Activated CD4-positive, CD25-positive, alpha-beta regulatory T cell (primary cell): ENCODE measurements at places on chromosomes 3 and 15.
A peak's percentile ranks its signal among the peaks of the same experiment; 100 is the strongest.

- no peak for DNase-seq
Observed at GRCh38 chr15:39756806-39757522, 25.7 kb downstream of the FSIP1 start.

GRCh38 chr15:64464276-64465005 lies 4.1 kb downstream of the ZNF609 start:
- DNase-seq, result no peak

DNA sequence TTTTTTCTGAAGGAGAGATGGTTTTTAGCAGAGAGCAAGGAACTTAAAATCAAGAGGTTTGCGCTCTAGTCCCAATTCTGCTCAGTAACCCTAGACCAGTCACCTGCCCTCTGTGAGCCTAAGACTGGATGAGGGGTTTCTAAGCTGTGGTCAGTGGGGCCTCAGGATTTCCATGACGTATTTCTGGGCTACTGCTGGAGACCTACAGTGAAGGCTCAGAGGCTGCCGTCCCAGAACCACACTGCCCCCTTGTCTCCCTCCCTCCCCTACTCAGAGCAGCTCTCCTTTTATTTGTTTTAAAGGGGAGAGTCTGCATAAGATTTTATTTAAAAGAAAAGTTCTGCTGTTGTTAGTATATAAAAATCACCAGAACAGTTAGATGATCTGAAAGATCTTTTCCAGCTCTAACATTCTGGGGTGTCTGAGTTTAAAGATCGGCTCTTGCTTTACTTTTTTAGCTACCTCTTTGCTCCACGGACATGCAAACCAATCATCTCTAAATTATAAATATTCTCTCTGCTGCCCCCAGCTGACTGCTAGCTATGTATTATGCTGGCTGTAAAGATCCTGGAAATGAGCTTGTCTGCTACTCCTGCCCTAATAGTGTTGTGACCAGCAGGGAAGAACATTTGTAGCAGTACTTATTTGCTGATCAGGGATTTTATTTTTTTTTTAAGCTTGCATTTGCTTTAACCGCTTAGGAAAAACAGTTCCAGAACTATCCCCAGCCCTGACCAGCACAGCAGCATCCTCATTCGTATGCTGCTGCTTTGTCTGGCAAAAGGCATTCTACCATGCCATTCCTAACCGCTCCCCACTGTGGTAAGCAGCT lies 28.6 kb upstream of the NDUFB4 start:
- no peak for DNase-seq

DNA sequence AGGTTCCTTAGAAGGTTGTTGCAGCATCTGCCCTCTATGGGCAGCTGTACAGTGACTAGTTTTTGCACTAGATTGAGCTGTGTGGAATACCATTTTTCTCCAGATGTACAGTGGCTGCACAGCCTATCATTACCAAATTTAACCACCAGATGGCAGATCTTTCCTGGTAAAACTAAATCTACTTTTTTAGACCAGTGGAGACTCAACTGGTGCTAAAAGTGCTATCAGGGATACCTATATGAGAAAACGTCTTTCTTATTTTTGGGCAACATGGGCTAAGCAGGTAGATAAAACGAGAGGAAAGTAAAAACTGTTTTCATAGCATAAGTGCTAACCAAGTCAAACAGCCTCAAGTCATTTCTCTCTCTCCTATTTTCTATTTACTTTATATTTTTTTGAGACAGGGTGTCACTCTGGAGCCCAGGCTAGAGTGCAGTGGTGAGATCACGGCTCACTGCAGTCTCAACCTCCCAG lies 21.2 kb downstream of the IGSF10 start:
- no peak for DNase-seq

DNA sequence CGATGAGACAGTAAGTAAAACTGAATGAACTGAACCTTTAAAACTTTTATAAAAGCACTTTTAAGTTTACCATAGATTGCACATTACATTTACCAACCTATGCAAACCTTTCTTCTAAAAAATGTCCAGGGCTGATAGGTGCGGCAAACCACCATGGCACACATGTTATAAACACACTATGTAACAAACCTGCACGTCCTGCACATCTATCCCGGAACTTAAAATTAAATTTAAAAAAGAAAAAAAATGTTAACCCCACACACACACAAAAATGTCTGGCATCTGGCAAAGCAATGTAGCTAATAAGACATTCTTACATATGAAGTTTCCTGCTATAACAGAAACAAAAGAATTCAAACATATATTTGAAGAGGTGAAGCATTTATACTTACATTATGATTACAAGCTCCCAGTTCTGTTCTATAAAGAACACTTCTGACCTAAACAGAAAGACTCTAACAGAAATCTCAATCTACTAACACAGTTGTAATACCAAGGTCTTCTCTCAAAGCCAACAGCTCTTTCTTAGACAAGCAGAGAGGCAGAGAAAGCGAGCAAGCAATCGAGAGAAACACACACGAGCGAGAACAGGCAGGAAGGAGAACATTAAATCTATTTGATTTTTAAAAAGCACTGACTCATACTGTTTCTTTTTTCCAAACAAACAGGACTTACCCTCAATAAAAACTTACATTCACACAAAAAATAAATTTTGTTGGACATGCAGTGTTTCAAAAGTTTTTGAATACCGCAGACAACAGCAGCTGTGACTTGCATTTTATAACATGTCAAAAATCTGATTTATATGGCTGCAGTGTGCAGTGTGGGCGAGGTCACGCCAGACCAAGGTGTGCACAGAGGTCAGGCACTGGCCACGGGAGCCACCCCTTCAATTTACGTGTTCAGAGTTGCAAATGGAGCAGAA lies at the start of gene NRG4:
NRG4 (minus strand) TSS at position 798 of the 925 bp plus-strand sequence. CDS start 1,194 bp downstream, outside the sequence.
- no peak for DNase-seq

DNA sequence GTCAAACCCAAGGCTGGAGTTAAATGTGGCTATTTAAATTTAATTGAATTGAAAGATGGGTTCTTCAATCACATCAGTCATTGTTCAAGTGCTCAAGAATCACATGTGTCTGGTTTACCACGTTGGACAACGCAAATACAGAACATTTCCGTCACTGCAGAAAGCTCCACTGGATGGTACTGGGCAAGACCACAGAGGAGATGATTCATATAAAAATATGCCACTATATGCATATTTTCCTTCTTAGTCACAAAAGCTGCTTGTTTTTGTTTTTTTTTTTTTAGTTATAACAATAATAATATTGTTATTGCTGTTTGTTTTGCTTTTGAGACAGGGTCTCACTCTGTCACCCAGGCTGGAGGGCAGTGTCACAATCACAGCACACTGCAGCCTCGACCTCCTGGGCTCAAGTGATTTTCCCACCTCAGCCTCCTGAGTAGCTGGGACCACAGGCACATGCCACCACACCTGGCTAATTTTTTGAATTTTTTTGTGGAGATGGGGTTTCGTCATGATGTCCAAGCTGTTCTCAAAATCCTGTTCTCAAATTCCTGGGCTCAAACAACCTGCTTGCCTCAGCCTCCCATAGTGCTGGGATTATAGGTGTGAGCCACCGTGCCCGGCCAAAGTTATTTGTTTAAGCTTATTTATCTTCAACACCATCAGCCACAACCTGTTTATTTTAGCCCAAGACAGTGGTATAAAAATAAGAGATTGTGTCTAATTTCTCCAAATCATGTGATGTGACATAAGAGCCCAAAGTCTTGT lies 19.4 kb downstream of the RTP3 start:
- no peak for DNase-seq

DNA sequence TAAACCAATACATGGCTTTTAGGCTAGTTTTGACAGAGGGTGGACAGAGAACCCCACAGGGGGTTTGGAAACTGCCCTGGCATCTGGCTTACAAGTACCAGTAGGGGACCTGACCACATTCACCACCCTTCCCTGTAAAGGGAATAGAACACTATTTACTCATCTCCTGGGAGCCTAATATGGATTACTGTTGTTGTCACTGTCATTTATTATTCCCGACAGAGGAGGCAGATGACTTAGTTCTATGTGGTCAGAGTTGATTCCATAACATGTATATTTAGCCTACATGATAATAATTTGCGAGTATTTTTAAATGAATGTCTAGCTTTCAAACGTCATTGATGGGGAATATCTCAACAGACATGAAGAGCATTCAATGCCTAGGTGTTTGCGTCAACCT lies 15.9 kb downstream of the ZBTB38 start:
- DNase-seq, result no peak

- DNase-seq, result no peak
Observed at GRCh38 chr3:81782585-81782984, 21.1 kb upstream of the GBE1 start.

GRCh38 chr3:124928333-124929202 lies 6.0 kb downstream of the MUC13 start:
- DNase-seq, result peak; percentile 24

GRCh38 chr15:51180011-51180410 lies 85.3 kb upstream of the TNFAIP8L3 start:
- DNase-seq, result no peak

DNA sequence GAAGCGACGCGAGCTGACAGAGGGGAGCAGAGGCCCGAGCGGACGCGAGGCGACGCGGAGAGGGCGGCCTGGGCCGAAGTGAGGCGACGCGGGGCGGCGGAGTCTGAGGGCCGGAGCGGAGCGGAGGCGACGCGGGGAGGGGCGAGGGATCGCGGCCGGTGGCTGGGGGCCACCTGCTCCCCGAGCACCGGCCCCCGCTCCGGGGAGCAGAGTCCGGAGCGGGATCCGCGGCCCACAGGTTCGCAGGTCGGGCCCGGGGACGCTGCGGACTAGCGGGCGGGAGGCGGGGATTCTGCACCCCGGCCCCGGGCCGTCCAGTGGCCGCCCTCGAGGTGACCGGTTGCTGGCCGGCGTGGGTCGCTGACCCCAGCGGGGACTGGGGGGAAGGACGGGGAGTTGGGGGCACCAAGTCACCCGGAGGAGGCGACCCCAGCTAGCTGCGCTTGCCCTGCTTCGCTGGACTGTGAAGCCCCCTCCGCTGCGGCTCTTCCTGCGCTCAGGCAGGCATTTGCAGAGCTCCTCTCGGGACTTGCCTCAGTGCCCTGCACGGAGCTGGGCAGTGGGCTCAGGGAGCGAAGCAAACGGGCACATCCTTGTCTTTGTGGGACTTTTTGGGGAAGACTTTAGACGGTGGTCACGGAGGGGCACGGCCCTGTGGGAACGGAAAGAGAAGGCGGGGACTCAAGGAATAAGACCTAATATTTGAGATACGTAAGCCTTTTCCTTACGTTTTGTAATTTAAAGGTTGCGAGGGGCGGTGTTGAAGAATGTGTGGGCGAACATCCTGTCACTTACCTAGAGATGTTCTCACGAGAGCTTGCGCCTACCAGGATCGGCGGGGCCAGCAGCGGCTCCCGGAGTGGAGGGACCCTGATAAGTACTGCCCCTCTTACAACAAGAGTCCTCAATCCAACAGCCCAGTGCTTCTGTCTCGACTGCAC lies 566 bp downstream of the HMCES start:
- peak; percentile 37 for DNase-seq

DNA sequence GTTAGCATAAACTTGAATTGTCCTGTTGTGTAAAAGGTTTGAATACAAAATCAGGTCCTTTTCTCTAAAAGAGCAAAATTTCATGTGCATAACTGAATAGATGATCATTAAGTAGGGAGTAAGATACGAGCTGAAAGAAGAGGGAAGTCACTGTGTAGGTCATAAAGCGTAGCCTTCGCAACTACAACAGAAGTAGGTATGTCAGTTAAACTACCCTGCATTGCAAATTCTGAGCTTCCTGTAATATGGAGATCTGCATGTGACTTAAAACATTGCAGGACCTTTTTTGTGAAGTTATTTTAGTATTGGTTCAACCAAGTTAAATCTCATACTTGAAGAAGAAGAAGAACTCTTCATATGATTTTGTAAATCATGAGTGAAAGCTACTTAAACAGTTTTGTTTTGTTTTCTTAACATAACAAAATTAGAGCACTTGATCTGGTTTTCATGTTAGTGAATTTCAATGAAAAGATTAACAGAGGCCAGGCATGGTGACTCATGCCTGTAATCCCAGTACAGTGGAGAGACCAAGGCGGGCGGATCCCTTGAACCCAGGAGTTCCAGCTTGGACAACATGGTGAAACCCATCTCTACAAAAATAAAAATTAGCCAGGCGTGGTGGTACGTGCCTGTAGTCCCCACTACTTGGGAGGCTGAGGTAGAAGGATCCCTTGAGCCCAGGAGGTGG lies 26.4 kb downstream of the ARMC8 start:
- DNase-seq, result no peak

DNA sequence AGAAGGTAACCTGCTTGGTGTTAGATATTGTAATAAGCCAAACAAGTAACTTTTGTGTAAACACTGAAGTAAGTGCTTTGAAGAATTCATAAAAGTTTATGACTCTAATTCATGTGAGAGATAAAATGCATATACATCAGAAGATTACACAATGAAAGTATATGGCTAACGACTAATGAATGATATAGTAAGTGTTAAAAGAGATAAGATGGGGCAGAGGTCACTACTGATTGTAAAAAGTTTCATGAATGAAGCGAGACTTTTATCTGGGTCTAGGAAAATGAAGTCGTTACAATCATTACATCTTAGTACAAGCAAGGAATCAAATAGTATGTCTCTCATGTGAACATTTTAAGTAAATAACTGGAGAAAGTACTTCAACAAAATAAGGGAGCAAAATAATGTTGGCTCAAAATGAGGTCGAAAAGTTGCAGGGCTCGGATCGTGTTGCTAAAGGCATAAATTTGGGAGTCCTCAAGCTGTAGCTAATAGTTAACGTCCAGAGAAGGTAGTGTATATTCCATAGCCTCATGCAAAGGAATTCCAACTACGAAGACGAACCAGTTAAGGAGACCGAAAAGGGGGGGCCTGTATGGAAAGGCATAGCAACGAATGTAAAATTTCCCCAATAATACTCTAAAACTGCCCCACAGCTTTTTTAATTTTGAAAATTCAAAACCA lies 984 bp upstream of the DUT start:
- no peak for DNase-seq

DNA sequence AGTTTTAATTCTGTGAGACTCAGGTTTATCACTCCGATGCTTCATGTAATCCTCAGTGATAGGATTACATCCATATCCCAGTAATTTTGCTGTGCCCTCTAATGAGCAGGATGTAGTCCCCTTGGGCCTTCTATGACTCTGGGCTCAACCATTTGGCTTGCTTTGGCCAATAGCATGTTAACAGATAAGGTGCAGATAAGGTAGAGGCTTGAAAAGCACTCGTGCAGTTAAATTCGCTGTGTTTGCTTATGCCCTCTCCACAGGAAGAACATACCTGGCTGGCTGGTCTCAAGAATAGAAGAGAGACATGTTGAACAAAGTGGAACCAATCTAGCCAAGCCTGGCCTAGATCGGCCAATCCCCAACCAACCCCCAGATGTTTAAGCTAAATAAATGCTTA lies 20.1 kb downstream of the CCDC13 start:
- DNase-seq, result no peak

DNA sequence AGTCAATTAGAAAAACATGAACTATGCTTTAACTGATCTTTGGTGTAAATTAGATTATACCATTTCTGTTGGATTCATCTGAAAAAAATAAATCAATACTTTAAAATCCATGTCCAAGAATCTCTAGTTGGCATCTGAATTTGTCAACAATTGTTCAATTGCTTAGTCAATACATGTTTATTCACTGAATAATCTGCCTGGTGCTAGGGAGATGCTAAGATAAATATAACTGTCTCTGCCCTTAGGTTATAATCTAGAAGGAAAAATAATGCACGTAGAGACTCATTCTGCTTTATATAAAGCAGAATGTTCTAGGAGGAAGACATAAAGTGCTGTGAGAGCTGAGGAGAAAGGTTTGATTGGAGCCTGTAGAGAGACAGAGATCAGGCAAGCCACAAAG lies 537.2 kb upstream of the IL12A start:
- DNase-seq, result no peak

- no peak for DNase-seq
Observed at GRCh38 chr3:107421170-107421792, 44.0 kb downstream of the CCDC54 start.
